Caudate nucleus (tissue), 63 donors: ENCODE measurements at places on chromosomes 7 and 10.

DNA sequence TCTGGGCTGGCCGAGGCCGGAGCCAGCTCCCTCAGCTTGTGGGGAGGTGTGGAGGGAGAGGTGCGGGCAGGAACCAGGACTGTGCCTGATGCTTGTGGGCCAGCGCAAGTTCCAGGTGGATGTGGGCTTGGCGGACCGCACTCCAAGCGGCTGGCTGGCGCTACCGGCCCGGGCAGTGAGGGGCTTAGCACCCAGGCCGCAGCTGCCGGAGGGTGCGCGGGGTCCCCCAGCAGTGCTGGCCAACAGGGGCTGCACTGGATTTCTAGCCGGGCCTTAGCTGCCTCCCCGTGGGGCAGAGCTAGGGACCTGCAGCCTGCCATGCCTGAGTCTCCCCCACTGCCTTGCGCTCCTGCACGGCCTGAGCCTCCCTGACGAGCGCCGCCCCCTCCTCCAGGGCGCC, 242.8 kb downstream of the CCSER2 start:
- no peak for DNase-seq

DNA sequence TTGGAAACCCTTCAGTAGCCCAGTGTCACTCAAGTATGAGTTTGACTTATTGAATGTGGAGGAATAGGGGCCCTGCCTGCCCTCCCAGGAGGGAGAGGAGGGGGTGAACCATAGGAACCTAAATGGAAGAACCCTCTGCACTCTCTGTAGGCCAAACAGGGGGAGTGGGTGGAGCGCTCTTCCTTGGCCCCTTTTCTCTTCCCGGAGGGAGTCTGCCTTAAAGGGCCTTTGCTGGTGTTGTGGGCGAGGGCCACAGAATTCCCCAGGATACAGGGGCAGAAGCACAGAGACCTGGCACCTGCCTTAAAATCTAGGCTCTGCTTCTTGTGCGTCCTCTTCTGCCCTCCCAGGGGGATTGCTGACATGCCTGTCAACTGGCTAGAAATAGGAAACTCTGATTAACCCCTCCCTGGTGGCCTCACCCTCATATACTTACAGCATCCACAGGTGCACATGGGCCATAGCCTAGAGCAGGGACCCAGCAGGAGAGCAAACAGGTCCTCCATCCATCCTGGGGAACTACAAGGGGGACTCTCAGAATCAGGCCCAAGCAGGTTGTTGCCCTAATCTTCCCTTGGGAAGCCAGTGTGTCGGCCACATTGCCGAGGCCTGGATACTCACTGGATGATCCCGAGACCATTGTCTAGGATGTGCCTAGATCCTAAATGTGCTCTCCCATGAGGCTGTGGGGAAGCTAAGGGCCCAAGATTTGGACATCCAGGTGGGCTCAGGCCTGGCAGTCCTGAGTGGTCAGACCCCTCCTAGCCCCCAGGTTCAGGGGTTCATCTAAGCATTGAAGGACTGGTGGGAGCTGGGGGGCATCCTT, 3.4 kb downstream of the TRIM8 start:
- no peak for DNase-seq

DNA sequence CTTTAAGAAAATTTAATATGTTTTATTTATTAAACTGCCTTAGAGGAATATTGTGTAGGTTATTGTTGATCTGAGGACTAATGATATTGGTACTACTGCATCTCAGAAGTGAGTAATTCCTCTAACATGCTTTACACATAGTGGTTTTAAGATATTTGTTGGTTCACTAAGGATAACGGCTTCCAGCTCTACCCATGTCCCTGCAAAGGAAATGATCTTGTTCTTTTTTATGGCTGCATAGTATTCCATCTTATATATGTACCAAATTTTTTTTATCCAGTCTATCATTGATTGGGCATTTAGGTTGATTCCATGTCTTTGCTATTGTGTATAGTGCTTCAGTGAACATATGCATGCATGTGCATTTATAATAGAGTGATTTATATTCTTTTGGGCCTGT, 20.1 kb downstream of the NXPH1 start:
- no peak for DNase-seq

GRCh38 chr10:80451132-80451531, 3.0 kb upstream of the TSPAN14 start:
- DNase-seq, result no peak

DNA sequence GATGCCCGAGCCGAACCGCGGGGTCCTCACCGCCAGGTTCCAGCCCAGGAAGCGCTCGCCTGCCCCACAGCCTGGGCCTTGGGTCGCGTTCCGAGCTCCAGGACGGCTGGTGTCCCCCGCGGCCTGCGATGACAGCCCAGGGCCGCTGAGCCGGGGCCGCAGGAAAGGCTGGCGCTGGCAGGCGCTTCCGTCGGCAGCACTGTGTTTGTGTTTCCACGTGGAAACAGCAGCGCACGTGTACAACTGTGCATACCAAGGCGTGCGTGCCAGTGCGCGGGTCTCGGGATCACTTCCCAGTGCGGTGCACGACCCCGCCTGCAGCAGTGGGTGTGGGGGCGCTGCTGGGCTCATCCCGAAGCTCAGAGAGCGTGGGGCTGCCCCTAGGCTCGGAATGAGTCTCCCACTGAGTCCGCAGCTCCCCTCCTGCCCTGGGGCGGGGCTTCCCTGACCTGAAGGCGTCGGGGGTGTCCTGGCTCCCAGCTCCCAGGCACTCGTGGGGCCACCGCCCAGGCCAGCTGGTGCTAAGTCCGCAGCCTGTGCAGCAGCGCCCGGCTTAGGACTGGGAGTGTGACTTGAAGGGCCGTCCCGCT, 17.2 kb downstream of the AP5Z1 start:
- DNase-seq, result no peak

GRCh38 chr10:14240253-14241189, 90.2 kb downstream of the FRMD4A start:
- DNase-seq, result no peak

DNA sequence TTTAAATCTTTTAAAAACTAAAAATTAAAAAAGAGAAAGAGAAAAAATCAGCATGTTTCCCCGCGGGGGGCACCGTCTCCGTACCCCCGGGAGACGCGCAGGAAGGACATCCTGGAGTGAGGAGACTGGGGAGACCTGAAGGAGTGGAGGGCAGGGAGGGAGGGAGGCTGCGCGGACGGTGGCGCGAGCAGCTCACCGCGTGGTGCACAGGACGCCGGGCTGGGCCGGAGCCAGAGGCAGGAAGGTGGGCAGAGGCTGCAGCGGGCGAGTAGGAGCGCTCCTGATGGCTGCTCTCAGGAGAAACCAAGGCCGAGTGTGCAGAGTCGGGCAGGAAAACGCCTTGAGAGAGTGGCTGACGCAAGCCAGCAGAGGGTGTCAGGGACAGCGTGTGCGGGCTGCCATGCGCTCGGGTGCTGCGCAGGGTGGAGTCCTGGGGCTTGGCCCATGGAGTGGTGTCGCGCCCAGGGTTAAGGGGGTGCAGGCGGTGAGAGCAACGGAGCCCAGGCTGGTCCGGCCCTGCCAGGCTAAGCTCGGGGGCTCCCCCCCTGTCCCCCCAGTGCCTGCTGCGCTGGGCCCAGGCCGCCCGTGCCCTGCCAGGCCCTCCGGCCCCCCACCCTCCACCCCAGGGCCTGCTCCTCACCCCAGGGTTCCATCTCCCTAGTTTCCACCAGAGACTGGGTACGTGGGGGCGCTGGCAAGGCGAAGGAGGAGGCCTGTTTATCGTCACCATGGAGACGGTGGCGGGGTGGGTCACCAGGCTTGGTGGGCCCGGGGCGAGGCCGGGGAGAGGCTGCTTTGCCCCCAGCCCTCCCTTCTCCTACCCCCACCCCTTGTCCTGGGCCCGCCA, 28.9 kb upstream of the FXYD4 start:
- DNase-seq, result no peak

GRCh38 chr7:25126751-25127150, 1.7 kb upstream of the CYCS start:
- DNase-seq, result no peak
